ENCODE measurements at places on chromosomes 5 and 9. TPM values are rescaled to one million over a fixed set of nuclear protein-coding genes. Genes with fewer than 3 reads are reported as not detected.

Gene MARCOL
- not detected for total RNA-seq

Gene FGF1
- not detected for total RNA-seq

Gene TAL2
- not detected for total RNA-seq

Gene CCDC180
- total RNA-seq = 0.65 TPM

Gene PCDHA3
- total RNA-seq = not detected

Gene NUTM2G
- not detected for total RNA-seq

Gene SPATA31C1
- total RNA-seq = not detected

Gene GTF2H2C
- 31.0 TPM for total RNA-seq

Gene ERAP2
- 2.8 TPM for total RNA-seq

Gene CCDC187
- total RNA-seq = not detected

Gene PITX1
- 3.2 TPM for total RNA-seq

Gene DOCK8
- 0.24 TPM for total RNA-seq

Gene CAMK2A
- total RNA-seq = 0.80 TPM

Gene RASEF
- 0.39 TPM for total RNA-seq

Gene ACSL6
- not detected for total RNA-seq

Gene ZNF608
- 9.3 TPM for total RNA-seq

Gene BTNL3
- total RNA-seq = not detected

Gene JAK2
- total RNA-seq = 4.7 TPM

Gene NR4A3
- total RNA-seq = 1.3 TPM

Gene SOWAHA
- 0.16 TPM for total RNA-seq

Gene SMIM23
- not detected for total RNA-seq

Gene PCDHB15
- 0.48 TPM for total RNA-seq

Gene TLX3
- total RNA-seq = not detected

Gene SPINK14
- not detected for total RNA-seq

Gene TRIM14
- 4.2 TPM for total RNA-seq

Gene PLAC8L1
- not detected for total RNA-seq

Gene AMACR
- total RNA-seq = 12.9 TPM

Gene MZB1
- total RNA-seq = not detected

Gene ROPN1L
- total RNA-seq = 0.39 TPM

Gene MATR3
- total RNA-seq = 149 TPM

Gene ARID3C
- total RNA-seq = not detected

Gene ANKRD31
- under 0.01 TPM for total RNA-seq

Gene ANKDD1B
- total RNA-seq = not detected

Gene NUDT2
- total RNA-seq = 27.1 TPM

Gene TMEM174
- not detected for total RNA-seq

Gene PCDHGB1
- 2.2 TPM for total RNA-seq

Gene CDH9
- 0.13 TPM for total RNA-seq

Gene SLC6A19
- not detected for total RNA-seq
